ENCODE measurements at places on chromosomes 7 and 10.

DNA sequence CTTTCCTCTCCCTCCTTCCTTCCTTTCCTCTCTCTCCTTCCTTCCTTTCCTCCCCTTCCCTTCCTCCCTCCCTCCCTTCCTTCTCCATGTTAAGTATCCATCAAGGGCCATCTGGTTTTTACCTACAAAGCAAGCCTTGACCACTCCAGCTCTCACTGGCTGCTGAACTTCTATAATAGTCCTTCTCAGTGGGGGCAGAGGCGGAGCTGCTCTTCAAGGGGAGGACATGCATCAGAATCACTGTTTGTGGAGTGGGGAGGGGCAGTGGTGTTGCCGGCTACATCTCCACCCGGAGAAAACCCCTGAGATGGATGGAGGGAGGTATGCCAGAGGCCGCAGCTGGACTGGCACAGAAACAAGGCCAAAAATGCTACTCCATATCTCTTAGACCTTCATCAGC is 25.9 kb downstream of the LAMB1 start:
- no peak for DNase-seq

- no peak for DNase-seq
Measured at GRCh38 chr7:16189026-16189715, 232.2 kb downstream of the CRPPA start.

GRCh38 chr10:1551636-1552338 is 185.5 kb downstream of the ADARB2 start:
- no peak for DNase-seq

DNA sequence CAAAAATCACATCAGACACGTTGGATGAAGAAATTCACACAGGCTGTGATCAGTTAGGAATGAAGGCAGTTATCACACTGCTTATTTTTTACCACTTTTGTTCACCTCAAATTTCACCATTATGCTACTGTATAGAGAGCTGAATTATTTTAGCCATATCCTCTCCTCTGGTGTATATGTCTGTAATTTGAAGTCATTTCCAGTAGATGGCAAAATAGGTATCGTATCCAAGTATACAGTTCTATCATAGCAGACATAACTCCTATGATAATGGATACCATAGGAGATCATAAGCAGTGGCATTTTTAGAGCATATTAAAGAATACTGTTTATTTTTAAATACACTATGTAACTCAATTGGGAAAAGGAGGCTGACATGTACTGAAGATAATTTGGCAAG is 909.7 kb downstream of the DNAJB9 start:
- no peak for DNase-seq

All from GM18507 (cell line).